ACHN (cell line): ENCODE measurements at places on chromosomes 16 and 17.

DNA sequence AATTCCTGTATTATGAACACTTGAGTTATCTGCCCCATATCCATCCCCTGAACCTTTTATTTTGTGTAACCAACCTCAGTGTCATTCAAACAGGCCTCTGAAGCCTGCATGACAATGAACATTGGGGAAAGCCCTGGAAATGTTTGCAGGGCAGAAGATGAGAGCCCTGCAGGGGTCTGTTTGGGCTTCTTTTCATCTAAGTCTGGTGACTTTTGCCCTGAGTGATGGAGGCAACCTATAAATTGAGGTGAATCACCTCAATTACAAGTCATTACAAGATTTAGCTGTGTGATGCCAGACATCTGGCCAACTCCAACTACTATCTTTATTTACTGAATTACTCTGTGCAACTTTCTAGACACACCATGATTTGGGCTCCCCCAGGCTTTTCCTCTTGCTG lies 189.2 kb downstream of the MAF start:
- no peak for DNase-seq

DNA sequence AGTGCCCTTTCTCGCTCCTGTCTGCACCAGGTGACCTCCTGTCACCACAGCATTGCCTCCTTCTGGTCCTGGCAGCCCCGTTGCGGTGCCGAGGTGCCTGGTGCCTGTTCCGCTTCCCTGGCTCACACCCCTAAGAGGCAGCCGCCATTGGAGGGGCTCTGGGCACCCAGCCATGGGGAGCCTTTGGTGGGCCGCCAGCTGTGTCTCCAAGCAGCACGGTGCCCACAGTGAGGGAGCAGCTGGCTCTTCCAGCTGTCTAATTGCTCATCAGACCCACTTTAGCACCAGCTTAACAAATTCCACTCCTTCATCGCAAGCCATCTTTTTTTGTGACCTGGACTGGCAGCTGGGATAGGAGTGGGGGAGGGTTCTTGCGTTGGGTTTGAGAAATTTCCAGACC lies 276.1 kb downstream of the SNX29 start:
- DNase-seq = no peak

- peak; percentile 94 for DNase-seq
Measured at GRCh38 chr17:16419074-16419928, 3.9 kb downstream of the TRPV2 start.

DNA sequence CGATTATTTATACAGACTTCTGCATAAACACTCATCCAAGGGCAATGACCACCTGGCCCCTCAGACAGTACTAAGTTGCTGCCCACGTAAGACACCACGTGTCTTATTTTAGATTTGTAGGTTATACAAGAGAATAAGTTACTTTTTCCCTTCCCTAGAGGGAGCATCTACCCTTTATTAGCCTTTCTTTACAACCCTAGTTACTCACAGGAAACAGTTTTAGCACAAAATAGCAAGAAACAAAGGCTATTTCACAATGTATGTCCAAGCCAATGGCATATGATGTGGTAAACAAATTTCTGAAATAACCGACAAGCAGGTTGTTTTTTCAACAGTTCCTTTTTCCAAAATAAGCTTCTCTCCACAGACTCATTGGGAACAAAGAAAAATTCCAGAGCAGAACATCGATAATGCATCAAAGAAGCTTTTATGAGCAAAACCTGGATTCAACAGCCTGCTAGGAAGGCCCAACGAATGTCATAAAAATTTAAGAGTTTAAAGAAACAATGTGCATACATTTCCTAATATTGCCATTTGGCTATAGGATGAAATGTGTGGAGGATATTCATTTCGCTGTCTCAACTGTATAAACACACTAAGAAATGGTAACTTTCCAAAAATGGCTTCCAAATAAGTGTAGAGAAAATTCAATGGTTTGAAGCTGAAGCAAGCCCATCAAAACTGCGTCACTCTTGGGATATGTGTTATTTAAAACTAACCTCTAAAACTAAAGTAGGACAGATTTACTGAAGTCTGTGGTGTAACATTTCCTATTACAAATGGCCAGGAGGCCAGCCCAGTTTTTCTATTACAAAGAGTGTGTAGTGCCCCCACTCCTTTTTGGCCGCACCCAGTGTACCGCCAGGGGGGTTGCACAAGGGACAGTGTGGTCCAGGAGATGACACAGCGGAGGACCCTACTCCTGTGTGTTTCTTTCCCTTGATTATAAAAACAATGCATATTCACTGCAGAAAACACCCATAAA lies 50.4 kb upstream of the ERN1 start:
- DNase-seq = no peak

GRCh38 chr16:88614818-88615580 lies 23.4 kb upstream of the IL17C start:
- no peak for DNase-seq

DNA sequence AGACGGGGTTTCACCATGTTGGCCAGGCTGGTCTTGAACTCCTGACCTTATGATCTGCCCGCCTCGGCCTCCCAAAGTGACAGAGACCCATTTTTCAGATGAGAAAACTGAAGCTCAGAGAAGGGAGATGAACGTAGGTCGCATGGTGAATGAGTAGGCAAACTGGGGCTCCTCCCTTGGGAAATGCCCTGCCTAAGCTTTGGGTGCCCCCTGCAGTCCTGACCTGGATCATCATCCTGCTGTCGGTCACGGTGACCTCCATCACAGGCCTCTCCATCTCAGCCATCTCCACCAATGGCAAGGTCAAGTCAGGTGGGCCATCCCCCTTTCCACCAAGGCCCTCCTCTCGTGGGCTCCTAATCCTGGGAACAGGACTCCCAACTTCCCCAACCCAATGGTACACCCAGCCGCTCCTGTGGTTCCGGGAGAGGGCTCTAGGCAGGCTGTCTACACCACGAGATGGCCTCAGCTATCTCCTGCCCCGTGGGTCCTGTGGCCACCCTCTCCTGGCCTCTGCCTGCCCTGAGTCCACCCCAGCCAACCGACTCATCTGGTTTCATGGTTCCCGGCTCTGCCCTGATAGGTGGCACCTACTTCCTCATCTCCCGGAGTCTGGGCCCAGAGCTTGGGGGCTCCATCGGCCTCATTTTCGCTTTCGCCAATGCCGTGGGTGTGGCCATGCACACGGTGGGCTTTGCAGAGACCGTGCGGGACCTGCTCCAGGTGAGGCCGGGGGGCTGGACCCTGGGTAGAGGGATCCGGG lies 4.7 kb downstream of the SLC12A3 start:
- DNase-seq = peak; percentile 71

- no peak for DNase-seq
Measured at GRCh38 chr16:70740914-70741782, 55.3 kb upstream of the MTSS2 start.

DNA sequence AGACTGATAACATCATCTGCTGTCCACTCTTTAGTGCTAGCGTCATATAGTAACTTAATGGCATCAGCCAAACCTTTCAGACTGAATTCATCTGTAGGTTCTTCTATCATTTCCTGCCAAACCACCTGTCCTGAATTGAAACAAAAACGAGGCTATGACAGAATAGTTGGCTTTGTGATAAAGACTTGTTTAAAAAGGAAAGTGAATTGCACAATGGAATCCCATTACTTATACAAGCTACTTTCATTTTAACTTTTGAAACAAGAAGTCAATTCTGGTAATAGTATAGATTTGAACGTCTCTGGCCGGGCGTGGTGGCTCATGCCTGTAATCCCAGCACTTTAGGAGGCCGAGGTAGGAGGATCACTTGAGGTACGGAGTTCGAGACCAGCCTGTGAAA lies 18.2 kb downstream of the LASP1NB start:
- DNase-seq = no peak

GRCh38 chr17:32723310-32723955 lies 153.5 kb downstream of the MYO1D start:
- DNase-seq = no peak

- no peak for DNase-seq
Measured at GRCh38 chr16:75945916-75946457, 219.7 kb upstream of the CPHXL start.

GRCh38 chr16:81767987-81768592 lies 11.0 kb upstream of the PLCG2 start:
- DNase-seq = no peak

DNA sequence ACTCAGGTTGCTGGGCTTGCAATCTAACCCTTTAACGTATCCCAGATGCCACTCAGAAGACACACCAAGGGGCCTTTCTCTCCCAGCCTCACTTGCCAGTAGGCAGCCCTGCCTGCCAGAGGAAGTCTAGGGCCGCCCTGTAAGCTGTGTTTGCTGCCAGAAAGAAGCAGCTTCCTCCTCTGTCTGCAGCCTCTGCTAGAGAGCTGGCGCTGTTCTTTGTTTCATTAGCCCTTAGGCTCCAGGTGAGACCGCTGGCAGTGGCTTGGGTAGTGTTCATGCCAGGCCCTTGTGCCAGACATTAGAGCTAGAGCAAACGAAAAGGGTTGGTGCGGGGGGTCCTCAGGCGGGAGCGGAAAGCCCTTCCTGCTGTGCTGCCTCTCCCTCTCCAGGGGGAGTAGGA lies 8.9 kb downstream of the CTRL start:
- DNase-seq = no peak

DNA sequence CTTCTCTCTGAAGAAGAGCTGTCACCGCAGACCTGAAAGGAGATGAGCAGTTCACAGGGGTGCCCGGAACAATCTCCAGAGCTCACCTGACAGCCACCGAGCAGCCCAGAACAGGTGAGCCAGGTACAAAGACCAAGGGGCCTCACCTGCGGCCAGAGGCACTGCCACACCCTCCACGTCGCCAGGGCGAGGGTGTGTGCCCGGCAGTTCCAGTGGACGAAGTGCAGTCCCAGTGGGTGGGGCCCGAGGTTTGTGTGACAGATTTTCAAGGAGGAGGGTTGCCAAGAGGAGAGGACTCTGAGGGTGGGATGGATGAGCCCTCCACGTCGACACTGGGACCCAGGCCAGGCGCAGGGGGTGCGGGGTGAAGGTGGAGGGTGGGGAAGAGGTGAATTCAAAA lies 61.7 kb downstream of the SMPD3 start:
- DNase-seq = no peak

DNA sequence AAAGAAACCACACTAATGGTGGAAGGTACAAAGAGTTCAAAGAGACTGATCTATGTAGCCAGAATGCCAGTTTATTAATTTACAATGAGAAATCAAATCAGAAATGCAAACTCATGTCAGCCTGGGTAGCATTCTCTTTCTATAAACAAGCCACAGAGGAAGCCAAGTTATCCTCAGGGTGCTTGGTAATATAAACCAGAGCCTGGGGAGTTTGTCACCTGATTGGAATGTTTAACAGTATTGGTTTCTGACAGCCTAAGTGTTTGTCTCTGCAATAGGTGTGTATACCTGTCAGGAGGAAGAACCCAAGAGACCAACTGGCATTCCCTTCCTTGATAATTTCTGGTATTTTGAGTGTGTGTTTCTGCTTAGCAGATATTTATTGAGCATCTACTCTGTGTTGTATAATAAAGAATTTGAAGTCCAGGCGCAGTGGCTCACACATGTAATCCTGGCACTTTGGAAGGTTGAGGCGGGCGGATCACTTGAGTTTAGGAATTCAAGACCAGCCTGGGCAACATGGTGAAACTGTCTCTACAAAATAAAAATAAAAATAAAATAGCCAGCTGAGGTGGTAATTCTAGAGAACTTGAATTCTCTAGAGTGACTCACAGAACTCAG lies 3.1 kb upstream of the C17orf58 start:
- DNase-seq = peak; percentile 11

GRCh38 chr16:73298562-73298961 lies 250.6 kb upstream of the ZFHX3 start:
- peak; percentile 46 for DNase-seq

DNA sequence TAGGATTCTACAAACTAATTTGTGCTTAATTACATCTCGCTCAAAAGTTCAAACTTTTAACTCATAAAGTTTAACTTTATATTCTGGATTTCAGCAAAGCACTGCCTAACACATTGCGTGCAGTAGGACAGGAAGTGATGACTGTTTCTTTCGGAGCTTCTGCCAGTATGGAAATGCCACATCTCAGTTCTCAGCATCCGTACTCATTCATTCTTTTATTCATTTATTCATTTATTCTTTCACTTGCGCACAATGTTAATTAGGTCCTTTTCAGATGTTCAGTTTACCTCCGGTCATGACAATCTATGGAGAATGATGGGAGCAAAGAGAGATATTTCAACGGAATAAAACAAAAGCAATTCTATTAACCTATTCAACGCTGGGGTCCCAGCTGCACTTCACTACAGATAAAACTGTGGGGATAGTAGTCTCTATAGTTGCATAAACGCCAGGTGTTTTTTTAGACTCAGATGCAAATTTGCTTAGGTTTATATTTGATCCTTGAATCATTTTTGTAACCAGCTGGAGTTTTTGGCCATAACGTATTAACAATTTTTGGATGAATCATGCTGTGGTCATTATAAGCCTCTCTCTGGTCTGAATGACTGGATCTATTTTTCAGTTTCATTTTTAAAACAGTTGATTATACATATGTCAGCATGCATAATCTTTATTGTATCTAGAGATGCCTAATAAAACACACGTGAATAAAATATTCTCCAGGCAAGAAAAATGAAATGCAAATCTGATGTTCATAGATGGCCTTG lies 143.9 kb downstream of the KCNJ2 start:
- no peak for DNase-seq

- DNase-seq = no peak
Measured at GRCh38 chr16:60060731-60061130, 1326.6 kb upstream of the GOT2 start.

GRCh38 chr16:787321-787966 lies 737 bp downstream of the RPUSD1 start:
- DNase-seq = no peak

GRCh38 chr16:51271156-51271701 lies 120.2 kb upstream of the SALL1 start:
- no peak for DNase-seq

DNA sequence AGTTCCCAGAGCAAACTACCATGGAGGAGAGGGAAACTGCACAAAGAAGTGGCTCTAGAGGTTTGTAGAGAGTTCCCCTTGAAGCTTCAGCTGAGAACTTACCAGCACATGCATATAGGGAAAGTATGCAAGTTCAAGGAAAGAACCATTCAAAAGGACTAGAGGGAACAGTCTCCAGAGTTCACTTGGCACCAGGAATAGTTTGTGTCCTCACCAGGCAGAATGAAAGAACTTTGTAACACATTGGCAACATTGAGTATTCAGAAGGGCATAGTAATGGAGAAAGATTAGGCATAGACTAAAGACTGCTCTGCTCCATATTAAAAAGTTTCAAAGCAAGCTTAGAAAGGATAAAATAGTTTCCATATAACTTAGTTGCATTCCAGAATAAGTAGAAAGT lies 155.4 kb upstream of the TOM1L1 start:
- no peak for DNase-seq
